ENCODE measurements at places on chromosomes 4 and X.
A peak's percentile ranks its signal among the peaks of the same experiment; 100 is the strongest.

GRCh38 chrX:31715675-31716074 is 643.8 kb upstream of the FTHL17 start:
- DNase-seq: no peak

DNA sequence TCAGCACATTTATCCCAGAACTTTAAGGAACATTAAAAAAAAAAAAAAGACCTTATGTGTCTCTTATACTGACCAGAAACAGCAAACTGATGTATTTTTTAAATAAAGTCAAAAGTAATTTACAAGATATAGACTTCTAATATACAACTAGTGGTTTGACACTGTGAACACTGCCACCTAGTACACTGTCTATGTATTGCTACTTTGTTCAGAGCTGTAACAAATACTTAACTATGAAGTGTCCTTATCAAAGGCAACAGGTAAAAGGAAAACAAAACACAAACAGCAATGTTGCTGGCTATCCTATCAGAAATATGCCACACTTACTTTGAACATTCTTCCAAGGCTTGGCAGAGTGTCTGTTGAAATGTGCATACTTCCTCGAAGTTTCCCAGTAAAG is 60.4 kb downstream of the CD40LG start:
- no peak for DNase-seq

GRCh38 chr4:52199574-52200338 is 148.7 kb downstream of the SPATA18 start:
- no peak for DNase-seq

DNA sequence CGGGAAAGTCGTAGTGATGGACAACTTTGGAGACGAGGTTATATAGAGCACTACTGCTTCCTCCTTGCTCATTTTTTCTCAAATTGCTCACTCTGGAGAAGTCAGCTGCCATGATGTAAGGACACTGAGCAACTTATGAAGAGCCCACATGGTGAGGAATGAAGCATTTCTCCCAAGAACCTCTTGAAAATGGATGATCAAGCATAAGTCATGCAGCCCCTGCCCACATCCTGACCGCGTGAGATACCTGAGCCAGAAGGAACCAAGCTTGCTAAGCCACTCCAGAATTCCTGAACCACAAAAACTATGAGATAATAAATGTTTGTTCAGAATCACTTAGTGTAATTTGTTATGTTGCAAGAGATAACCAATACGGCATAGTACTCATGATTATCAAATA is 42.8 kb downstream of the PDE5A start:
- DNase-seq: no peak

GRCh38 chrX:40268188-40268520 is 170.4 kb upstream of the BCOR start:
- no peak for DNase-seq

DNA sequence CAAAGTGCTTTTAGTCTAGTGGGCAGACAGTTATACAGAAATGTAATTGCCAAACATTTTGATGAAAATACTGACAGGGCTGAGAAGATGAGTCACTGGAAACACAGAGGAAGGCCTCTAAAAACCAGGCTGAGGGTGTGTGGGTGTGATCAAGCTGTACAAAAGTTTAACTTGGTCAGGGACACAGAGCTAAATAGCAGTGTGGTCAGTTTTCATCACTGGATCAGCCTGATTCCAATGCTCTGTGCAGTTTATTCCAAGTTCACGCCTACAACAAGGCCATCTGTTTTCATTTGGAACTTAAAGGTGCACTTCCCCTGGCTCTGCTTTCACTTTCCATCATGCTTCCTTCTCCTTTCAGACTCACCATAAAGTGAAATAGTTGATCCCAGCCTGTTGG is 10.6 kb downstream of the CENPVL3 start:
- no peak for DNase-seq

GRCh38 chrX:133159205-133159604 is 58.9 kb downstream of the TFDP3 start:
- peak; percentile 33 for DNase-seq

- no peak for DNase-seq
Observed at GRCh38 chrX:68556036-68556435, 57.2 kb downstream of the YIPF6 start.

DNA sequence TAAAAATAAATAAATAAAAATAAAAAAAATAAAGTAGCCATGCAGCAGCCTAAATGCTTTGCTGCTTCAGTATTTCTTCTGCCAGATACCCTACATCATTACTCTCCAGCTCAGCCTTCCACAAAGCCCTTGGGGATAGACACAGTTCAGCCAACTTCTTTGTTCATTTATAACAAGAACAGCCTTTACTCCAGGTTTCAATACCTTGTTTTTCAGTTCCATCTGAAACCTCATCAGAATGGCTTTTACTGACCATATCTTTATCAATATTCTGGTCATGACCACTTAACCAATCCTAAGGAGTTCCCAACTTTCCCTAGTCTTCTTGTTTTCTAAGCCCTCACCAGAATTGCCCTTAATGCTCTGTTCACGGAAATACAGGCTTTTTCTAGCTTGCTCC is 128.3 kb upstream of the MED14 start:
- DNase-seq: no peak

- DNase-seq: no peak
Observed at GRCh38 chrX:40092808-40093435, 4.8 kb downstream of the BCOR start.

GRCh38 chr4:158179465-158179864 is 6.6 kb upstream of the GASK1B start:
- DNase-seq: no peak

GRCh38 chrX:39819921-39820849 is 277.6 kb downstream of the BCOR start:
- DNase-seq: no peak

- peak; percentile 48 for DNase-seq
Observed at GRCh38 chrX:23840674-23841073, 57.7 kb downstream of the SAT1 start.

- DNase-seq: no peak
Observed at GRCh38 chr4:38452009-38452408, 212.0 kb upstream of the KLF3 start.

DNA sequence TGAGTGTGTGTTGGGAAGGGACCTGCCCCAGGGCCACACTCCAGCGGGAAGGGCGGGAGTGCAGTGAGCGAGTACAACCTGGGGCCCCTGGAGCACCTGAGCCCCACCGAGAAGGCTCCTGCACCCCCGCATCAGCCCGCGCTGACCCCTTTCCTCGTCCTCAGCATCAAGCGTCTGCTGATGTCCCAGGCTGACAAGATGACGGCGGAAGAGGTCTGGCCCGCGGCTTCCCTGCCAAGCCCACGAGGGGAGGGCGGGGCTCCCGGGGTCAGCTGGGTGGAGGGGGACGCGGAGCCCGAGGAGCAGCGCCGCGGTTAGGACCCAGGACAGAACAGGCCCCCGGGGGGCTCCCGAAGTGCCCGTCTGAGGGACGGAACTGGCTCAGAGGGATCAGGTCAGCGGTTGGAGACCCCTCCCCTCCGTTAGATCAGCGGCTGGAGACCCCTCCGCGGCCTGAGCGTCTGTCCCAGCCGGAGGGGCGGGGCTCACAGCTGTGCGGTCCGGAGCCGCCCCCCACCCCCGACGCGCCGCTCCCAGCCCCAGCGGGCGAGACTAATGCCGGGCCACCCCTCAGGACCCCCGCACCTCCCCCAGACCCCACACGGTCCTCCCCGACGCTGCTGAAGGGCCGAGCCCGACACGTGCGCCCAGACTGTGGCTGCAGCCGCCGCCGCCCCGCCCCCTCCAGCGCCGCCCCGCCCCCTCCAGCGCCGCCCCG is 6.7 kb downstream of the MYL5 start:
- peak; percentile 67 for DNase-seq

- DNase-seq: no peak
Observed at GRCh38 chr4:99885063-99885664, 9.1 kb downstream of the LAMTOR3 start.

DNA sequence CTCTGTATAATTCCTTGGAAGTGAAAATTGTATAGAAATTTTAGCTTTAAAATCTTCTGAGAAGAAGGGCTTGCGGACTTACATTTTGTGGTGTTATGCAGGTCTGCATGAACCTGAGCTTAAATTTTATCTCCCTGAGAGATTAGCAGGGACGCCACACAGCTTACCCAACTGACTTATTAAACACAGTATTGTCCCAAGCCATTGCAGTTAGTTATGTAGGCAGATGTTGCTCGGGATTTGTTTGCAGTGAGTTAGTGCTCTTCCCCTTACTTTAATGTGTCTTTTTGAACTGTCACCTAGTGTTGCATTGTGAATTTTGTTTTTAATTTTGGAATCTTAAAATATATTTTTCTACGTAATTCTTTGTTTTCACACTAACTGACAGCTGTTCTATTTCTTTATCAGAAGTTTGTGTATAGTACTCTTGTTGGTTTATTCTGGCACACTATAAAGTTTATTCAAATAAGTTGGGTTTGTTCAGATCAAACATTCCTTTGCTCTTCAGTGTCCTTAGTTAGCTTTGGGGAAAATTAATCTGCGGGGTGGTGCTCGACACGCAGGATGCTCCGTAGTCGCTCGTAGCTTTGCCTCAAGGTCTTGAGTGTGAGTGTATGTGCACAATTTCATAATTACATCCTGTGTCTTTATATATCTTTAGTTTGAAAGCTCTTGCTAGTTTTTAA is 145.4 kb downstream of the STIM2 start:
- DNase-seq: no peak

DNA sequence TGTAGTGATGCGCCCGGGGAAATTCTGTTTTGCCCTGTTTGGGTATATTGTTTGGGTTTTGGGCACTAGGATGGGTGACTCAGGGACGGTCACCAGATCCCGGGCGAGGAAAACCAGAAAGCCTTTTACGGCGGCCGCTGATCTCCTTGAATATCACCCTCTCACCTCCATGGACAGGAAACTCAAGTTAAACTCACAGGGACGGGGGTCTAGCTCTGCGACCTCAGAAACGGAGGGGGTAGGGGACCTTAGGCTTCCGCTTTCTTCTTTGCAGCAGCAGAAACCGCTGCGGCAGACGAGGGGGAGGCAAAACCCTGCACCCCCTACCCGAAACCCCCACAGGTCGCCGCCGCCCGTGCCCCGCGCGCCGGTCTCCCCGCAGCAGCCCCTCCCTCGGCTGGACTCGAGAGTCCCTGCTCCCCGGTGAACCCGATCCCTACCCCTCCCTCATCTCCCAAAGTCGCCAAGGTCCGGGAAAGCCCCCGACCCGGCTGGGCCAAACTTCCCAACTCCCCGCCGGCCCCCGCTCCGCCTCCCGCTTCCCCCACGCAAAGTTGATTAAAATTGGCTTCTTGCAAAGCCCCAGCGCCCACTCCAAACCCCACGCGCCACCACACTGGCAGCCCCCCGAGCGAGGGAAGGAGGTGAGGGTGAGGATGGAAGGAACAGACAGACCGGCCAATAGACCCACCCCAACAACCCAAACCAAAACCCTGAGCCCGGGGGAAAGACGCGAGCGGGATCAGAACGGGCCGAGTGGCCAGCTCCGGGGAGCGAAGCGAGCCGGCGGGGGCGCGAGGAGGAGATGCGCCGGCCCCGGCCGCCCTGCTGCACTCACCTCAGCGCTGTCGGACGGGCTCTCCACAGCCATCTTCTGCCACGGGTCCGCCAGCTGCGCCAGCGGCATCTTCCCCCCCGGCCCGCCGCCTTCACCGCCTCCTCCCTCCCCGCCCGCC is 705 bp downstream of the RPS6KA3 start:
- peak; percentile 27 for DNase-seq
